ENCODE measurements at places on chromosomes 2 and 18.

GRCh38 chr2:130824492-130825061 is 12.1 kb upstream of the ARHGEF4 start:
- DNase-seq = no peak

DNA sequence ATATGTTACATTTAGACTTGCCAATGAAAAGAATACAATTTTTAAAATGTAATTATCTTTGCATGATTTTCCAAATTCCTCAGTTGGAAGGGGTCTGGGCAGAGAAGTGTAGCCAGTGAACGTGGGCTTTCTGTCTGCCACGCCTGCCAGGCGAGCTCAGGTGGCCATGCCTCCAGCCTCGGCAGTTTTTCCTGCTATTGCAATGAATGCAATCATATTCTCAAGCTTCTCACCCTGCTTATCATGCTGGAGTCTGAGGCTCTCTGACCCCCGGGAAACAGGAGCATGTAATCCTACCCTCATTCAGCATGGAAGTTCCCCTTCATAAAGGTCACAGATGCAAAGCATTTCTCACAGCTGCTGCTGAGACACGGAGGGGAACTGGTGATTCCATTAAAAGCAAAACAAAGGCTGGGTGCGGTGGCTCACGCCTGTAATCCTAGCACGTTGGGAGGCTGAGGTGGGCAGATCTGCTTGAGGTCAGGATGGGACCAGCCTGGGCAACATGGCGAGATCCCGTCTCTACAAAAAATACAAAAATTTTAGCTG is 154.8 kb downstream of the MBP start:
- no peak for DNase-seq

GRCh38 chr2:68764806-68765311 is 30.2 kb downstream of the ARHGAP25 start:
- no peak for DNase-seq

GRCh38 chr18:14978962-14979535 is 231.1 kb downstream of the ANKRD30B start:
- no peak for DNase-seq

DNA sequence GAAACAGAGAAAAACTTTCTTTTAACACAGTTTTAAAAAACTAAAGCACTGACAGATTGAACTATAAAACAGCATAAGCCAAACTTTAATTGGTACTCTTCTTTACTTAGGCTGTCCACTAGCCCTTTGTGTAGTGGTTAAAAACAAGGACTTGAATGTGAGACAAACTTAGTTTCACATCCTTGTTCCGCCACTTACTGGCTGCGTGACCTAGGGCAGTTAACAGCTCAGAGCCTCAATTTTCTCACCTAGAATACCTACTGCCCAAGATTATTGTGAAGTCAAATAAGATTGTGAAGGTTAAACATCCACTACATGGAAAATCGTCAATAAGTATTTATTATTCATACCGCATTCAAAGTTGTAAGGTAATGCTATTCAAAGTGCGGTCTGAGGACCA is 2.0 kb downstream of the WDR35 start:
- DNase-seq = no peak

DNA sequence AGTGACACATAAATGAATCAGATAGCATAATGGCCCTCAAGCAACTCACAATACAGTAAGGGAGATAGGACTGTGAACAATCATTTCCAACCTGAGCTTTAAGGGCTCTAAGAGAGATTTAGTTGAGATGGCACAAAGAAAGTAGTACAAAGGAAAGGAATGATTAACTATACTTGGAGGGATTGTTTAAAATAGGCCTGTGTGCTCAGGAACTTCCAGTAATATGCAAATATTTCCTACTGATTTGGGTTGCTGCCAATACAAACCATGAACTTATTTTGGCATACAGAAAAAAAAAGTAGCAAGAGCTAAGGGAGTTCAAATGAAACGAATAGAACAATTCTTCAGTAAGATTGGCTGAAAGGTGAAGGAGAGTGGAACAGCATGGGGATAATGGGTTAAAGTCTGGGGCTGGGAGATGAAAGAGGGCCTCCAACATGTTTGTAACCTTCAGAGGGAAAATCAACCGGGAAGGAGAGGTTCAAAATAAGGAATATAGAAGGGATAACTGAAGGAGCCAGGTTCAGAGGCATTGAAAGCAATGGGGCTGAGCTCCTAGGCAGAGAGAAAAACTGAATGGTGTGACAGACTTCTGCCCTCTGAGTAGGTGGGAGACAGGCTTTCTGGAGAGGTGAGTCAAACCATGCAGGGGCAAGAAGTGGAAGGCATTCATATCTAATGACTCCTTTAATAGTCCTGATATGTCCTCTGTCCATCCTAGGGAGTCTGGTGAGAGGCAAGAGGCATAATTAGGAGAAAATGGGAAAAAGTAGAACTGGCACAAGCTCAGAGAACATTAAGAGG is 83.5 kb downstream of the DNAH7 start:
- DNase-seq = no peak

DNA sequence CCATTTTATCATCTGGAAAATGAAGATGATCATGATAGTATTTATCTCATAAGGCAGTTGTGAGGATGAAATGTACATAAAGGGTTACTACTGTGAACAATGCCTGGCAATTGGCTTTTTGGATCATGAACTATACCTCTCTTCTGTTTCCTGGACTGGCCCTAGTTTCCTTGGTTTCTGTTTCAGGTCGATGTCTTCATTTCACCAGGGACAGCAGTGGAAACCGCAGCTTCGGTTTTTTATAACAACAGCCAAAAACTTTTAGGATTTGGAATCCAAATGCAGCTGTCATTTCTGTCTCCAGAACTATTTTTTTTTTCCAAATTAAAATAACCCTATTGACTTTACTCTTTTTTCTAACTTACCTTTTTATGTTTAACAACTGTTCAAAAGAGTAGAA is 425.1 kb downstream of the RND3 start:
- no peak for DNase-seq

All from tibial artery (tissue), 4 donors.